ENCODE measurements at places on chromosomes 3 and 15.

DNA sequence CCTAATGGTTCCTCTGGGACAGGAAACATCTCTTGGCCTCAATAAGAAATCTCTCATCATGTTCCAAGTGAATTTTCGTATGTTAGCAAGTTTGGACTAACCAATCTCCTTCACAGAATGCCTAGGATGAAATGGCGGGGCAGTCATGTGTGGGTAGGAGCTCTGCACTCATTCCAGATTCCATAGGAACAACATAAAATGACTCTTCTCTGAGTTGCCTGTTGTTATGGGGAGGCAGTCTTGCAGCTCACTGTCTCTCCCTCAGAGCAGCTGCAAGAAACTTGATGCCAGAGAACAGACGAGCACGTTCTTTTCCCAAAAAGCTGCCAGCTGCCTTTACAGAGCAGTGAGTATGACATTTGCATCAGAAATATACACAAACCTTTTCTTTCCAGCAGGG, 34.1 kb downstream of the SPATA12 start:
- H3K36me3 ChIP-seq: peaks cover 41% of the 10 kb centered on the region
- no peak overlapping the region for H3K4me3 ChIP-seq
- peak; percentile 31 for DNase-seq
- H3K27me3 ChIP-seq: no peaks in the 10 kb centered on the region
- no peaks in the 10 kb centered on the region for H3K4me1 ChIP-seq

DNA sequence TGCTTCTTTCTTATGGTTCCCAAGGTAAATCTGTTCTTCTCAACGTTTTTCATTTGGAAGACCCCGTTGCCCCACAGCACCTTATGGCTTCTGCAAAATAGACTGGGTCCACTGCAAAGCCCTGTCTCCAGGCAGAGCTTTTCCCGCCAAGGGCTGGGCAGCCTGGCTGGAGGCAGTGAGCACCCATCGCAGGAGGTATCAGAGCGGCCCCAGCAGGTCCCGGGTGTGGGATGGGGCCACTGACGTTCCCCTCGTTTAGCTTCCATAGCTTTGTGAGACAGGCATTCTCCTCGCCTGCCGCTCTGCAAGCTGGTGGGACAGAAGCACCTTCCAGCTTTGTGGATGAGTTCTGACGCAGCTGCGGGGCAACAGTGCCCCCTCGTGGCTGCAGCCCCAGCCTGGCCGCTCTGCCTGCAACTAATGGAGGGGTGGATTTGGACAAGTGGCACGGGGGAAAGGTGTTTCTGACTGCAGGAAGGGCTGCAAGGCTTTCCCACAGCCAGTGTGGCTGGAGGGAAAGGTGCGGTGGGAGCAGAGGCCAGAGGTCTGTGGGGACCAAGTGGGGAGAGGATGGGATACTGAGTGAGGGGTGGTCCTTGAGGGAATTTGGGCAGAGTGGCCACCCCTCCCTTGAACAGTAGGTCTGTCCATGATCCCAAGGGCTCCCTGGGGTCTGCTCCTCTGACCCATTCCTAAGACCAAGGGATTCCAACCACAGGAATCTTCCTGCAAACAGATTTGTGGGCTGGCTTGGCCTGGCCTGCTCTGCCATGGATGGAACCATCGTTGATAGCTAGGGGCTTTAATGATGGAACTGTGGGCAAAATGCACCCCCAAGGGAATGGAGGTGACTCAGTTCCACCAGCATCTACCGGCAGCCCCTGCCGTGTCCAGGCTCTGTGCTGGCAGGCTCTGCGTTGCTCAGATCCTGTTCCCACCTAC, 99.4 kb downstream of the FBLN2 start:
- H3K36me3 ChIP-seq: no peaks in the 10 kb centered on the region
- no peaks in the 10 kb centered on the region for H3K4me1 ChIP-seq
- H3K4me3 ChIP-seq: no peak overlapping the region
- H3K27me3 ChIP-seq: no peaks in the 10 kb centered on the region

- no peaks in the 10 kb centered on the region for H3K36me3 ChIP-seq
- H3K4me3 ChIP-seq: no peak overlapping the region
- no peak for DNase-seq
- H3K4me1 ChIP-seq: no peaks in the 10 kb centered on the region
- H3K27me3 ChIP-seq: no peaks in the 10 kb centered on the region
Measured at GRCh38 chr3:24475925-24476324, 18.7 kb downstream of the THRB start.

DNA sequence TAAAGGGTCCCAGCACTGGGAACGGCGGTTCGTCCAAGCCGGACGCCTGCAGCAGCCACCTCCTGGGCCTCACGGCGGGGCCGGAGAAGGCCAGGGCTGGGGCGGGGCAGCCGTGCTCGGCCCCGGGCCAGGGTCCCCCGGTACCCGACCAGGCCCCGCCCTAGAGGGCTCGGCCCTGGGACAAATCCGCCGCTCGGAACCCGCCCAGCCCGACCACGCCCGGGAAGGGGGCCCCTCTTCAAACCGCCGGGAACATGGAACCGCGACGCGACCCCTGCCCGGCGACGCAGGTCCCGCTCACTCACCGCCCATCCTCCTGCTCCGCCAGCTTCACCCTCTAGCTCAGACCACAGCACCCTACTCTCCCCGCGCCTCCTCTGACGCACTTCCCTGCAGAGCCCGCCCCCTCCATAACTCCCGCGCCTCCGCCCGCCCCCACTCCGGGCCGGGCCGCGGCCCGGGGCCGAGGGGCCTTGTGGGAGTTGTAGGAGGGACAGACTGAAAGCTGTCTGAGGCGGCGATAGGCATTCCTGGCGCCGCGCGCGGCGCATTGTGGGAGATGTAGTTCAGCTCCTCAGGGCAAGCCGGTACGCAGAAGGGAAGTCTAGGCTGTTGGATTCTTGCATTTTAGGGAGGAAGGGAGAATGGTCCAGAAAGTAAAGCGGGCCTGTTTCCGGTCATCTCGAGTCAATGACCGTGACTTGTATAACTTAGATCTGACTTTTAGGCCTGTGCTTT, at the start of gene CLDND1:
TSS of gene CLDND1 (minus strand) at position 359 of the 738 bp plus-strand sequence. CDS start 1,478 bp downstream, outside the sequence.
- peak; percentile 98 for DNase-seq
- peaks cover 4% of the 10 kb centered on the region for H3K4me1 ChIP-seq
- peak within 1 kb of the TSS; percentile 83 for H3K27ac ChIP-seq
- H3K36me3 ChIP-seq: no peaks in the 10 kb centered on the region
- H3K4me3 ChIP-seq: peak within 1 kb of the TSS; percentile 64
- no peaks in the 10 kb centered on the region for H3K27me3 ChIP-seq

- no peaks in the 10 kb centered on the region for H3K36me3 ChIP-seq
- no peak overlapping the region for H3K27ac ChIP-seq
- H3K27me3 ChIP-seq: no peaks in the 10 kb centered on the region
Measured at GRCh38 chr15:33693166-33693800, 275.0 kb upstream of the CHRM5 start.

DNA sequence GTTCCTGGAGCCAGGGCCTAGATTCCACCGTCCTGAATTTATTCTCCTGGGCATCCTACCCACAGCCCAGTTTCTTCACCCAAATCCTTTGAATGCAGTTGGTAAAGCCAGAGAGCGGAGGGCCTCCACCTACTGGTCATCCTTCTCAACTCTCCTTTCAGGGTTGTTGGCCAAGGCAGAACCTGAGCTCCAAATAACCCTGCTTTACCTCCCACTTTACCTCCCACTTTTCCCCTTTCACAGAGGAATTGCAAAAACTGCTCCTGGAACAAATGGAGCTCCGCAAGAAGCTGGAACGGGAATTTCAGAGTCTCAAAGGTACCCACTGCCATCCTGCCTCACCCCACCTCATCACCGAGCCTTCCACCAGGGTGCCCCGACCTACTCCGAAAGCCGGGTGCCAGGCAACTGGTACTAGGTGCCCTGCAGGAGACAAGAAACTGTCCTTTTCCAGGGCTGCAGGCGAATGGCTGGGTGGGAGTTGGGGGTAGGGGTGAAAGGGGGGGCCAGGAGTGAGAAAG, 6.8 kb downstream of the SKOR1 start:
- peak; percentile 56 for DNase-seq
- peaks cover 100% of the 10 kb centered on the region for H3K27me3 ChIP-seq
- H3K36me3 ChIP-seq: no peaks in the 10 kb centered on the region
- H3K4me1 ChIP-seq: peaks cover 19% of the 10 kb centered on the region
- no peak overlapping the region for H3K27ac ChIP-seq

GRCh38 chr3:56784448-56785001, 17.2 kb downstream of the ARHGEF3 start:
- no peak overlapping the region for H3K27ac ChIP-seq
- no peaks in the 10 kb centered on the region for H3K27me3 ChIP-seq
- peaks cover 7% of the 10 kb centered on the region for H3K4me1 ChIP-seq
- H3K36me3 ChIP-seq: no peaks in the 10 kb centered on the region
- DNase-seq: no peak

GRCh38 chr3:70108072-70108471, 108.5 kb downstream of the SAMMSON start:
- H3K36me3 ChIP-seq: no peaks in the 10 kb centered on the region
- H3K27ac ChIP-seq: no peak overlapping the region
- H3K4me3 ChIP-seq: no peak overlapping the region
- peak; percentile 19 for DNase-seq

DNA sequence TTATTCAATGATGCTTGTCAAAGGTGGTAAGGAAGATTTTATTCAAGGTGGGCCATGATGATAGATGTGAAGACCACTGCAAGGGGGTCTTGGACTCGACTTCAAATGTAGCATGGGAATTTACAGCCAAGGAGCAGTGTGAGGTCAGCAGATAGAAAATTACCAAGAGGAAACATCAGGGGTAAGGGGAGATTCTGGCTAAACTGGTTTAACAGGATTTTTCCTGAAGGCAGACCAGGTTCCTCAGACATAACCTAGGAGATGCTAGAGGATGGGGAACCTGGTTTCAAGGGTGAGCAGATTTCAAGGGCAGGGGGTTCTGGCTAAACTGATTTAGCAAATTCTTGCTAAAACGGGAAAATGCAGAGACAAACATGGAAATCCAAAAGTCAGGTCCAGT, 464.9 kb downstream of the TAFA4 start:
- H3K4me1 ChIP-seq: no peaks in the 10 kb centered on the region
- no peak overlapping the region for H3K4me3 ChIP-seq
- H3K27ac ChIP-seq: no peak overlapping the region
- no peaks in the 10 kb centered on the region for H3K27me3 ChIP-seq
- no peak for DNase-seq

DNA sequence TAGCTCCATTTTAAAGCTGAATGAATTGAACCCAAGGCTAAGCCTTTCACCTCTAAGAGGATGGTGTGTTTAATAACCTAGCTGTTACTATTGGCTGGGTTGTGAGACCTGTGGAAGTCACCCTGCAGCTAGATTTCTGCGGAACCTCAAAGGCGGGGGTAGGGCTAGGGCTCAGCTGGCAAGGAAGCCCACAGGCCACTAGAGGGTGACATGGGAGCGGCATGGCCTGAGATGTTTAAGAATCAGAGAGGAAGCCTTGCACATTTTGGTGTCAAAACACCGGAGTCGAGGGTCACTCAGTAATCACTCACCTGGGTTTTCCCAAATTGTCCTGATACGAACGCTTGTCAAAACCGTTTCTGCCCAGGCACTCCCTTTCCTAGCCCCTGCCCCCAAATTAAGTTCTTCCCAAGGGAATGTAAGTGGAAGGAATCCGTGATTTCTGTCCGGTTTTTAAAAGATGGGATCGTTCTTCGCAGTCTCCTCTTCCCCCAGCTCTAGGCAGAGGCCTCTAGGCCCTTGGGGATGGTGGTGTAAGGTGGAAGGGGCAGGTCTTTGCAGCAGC, 3.8 kb upstream of the ACAD9 start:
- H3K4me3 ChIP-seq: no peak overlapping the region
- peak; percentile 55 for DNase-seq
- peaks cover 7% of the 10 kb centered on the region for H3K4me1 ChIP-seq
- H3K27ac ChIP-seq: no peak overlapping the region

DNA sequence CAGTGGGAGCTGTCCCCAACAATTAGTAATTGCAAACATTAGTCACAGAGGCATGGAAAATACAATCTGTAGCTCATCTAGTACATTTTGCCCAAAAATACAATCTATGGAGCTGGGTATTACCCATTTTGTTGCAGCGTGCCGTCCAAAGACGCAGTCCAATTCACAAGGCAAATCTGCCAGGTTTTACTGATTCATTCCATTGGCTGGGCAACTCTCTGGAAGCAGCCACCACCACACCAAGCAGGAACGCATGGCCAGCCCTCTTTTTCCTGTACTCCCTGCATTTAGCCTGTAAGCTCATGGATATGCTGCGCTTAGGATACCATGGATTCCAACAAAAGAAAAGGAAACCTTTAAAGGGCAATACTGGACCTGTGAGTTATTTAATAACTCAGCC, 60.5 kb upstream of the ARRDC4 start:
- peaks cover 2% of the 10 kb centered on the region for H3K4me1 ChIP-seq
- H3K27ac ChIP-seq: no peak overlapping the region
- H3K36me3 ChIP-seq: no peaks in the 10 kb centered on the region
- no peak for DNase-seq
- peaks cover 9% of the 10 kb centered on the region for H3K27me3 ChIP-seq
- no peak overlapping the region for H3K4me3 ChIP-seq

- no peak overlapping the region for H3K27ac ChIP-seq
- DNase-seq: no peak
- H3K4me1 ChIP-seq: peaks cover 9% of the 10 kb centered on the region
Measured at GRCh38 chr3:72580900-72581299, 267.3 kb downstream of the SHQ1 start.

DNA sequence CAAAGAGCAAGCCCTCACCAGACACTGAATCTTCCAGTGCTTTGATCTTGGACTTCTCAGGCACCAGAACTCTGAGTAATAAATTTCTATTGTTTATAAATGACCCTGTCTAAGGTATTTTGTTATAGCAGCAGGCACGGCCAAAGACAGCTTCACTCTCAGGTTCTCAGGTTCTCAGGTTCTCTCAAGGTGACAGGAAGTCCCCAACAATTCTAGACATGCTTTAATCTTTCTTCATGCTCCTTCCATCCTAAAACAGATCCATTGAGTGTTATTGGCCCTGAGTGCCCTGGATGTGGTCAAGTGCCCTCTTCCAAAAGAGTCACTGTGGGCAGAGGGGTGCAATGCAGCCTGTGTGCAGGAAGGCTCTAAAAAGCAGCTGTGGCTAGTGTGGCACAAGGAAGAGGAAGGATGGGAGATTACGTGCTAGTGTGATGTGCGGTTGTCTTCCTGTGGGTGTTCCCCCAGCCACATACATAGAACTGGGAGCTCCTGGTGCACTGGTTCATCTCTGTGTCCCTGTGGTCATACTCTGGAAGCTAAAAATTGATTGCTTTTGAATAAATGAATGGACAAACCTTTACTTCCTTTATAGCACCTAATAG, 11.0 kb upstream of the RAB7A start:
- no peaks in the 10 kb centered on the region for H3K36me3 ChIP-seq
- H3K4me1 ChIP-seq: no peaks in the 10 kb centered on the region
- H3K27me3 ChIP-seq: no peaks in the 10 kb centered on the region
- no peak overlapping the region for H3K4me3 ChIP-seq

DNA sequence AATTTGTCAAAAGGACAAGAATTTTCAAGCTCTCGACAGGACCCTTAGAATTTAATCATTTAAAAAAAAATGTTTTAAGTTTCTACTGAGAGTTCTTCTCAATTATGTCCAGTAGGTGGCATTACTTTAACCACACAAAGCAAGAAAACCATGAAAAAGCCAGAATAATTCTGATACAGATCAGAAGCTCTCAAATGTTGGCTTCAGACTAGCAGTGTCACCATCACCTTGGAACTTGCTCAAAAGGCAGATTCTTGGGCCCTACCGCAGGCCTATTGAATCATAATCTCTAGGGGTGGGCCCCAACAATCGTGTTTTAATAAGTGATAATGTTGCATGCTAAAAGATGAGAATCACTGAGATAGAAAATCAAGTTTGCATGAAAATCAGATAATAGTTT, 99.5 kb upstream of the KCNMB2 start:
- no peaks in the 10 kb centered on the region for H3K27me3 ChIP-seq
- DNase-seq: peak; percentile 72
- H3K4me1 ChIP-seq: no peaks in the 10 kb centered on the region
- H3K4me3 ChIP-seq: no peak overlapping the region
- no peak overlapping the region for H3K27ac ChIP-seq

- peaks cover 23% of the 10 kb centered on the region for H3K4me1 ChIP-seq
- no peak overlapping the region for H3K27ac ChIP-seq
- H3K4me3 ChIP-seq: no peak overlapping the region
- DNase-seq: peak; percentile 49
- H3K27me3 ChIP-seq: no peaks in the 10 kb centered on the region
Measured at GRCh38 chr15:74399511-74400312, 32.3 kb upstream of the CYP11A1 start.
